ENCODE measurements at places on chromosomes 2 and 18. TPM values are rescaled to one million over a fixed set of nuclear protein-coding genes. Genes with fewer than 3 reads are reported as not detected.

The EN1 gene
- polyA plus RNA-seq, result not detected

The KRTCAP3 gene
- 0.47 TPM for polyA plus RNA-seq

The USP37 gene
- 3.6 TPM for polyA plus RNA-seq

- no peak for DNase-seq
Measured at GRCh38 chr2:36416370-36417165, 61.0 kb downstream of the CRIM1 start.

DNA sequence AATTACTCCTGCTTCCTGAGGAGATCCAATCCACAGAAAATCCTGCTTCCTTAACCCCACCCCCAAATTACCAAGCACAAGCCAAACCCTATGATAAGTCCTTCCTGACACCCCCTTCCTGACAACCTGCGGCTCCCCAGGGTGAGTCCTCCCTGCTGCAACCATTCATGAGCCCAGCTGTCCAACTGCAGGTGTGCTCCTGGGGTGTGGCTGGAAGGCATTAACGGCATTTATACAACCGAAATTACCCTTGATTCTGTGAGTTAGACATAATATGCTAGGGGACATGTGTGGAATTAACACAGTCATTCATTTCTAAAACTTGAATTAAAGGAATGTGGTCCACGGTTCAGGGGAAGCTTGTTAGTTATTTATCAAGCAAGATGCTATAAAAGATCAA, 119.0 kb upstream of the ALKAL2 start:
- DNase-seq, result no peak

The LTBP1 gene
- 106 TPM for polyA plus RNA-seq

- DNase-seq, result no peak
Measured at GRCh38 chr2:11532416-11533055, 1.3 kb upstream of the GREB1 start.

DNA sequence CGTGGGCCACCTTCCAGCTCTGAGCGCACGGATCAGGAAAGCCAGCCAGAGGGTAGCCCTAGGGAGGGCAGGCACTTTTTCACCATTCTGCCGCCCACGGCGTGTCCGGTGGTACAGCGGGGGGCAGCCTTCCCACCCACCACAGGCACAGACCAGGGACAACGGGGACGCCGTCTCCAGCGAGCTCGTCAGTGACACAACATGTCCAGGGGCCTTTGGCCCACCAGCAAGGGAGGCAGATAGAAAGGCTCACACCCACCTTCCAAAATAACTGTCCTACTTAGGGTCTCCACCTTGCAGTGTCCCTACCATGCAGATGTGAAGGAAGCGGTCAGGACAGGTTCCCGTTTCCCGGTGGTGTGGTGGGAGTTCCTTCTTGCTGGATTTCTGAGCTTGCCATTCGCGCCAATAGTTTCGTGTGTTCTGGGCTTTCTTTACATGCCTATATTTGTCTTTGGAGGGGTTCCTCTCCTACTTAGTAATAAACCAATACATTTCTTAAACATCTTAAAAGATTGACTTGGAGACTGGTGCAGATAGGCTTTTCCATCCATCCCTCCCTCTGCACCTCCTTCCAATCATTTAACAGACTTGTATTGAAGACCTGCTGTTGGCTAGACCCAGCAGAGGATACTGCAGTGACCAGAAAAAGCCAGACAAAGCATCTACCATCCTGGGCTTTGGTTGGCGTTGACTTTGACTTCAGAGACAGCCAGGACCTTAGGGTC, 872 bp downstream of the ASB1 start:
- DNase-seq, result no peak

DNA sequence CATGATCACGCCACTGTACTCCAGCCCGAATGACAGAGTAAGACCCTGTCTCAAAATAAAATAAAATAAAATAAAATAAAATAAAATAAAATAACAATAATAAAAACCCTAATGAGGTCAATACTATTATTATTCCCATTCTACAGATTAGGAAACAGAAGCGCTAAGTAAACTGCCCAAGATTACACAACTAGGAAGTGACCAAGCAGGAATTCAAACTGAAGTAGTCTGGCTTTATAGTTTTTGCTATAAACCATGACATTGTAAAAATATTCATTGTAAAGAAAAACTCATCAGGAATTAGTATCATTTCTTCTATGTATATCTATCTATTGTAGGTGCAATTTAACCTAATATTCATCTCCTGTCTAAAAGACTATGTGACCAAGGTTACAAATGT, 1.2 kb downstream of the PLEKHM3 start:
- DNase-seq, result no peak

- DNase-seq, result no peak
Measured at GRCh38 chr18:41789001-41789400, 166.0 kb upstream of the PIK3C3 start.

- no peak for DNase-seq
Measured at GRCh38 chr2:159098921-159099411, 130.5 kb downstream of the TANC1 start.

The EGR4 gene
- polyA plus RNA-seq, result not detected

The ABCG5 gene
- not detected for polyA plus RNA-seq

DNA sequence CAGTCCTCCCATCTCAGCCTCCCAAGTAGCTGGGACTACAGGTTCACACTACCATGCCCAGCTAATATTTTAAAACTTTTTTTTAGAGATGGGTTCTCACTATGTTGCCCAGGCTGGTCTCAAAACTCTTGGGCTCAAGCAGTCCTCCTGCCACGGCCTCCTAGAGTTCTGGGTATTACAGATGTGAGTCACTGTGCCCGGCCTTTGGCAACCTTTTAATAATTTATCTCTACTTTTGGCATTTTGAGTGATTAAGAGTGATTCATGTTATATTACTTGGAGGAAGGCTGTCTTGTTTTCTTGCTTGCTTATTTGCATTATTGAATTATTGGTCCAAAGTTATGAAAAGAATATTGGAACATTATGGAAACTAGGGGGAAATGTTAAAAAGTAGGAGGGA, 24.3 kb downstream of the NCOA1 start:
- DNase-seq, result no peak

- DNase-seq, result no peak
Measured at GRCh38 chr2:9634133-9634532, 3.3 kb upstream of the YWHAQ start.

DNA sequence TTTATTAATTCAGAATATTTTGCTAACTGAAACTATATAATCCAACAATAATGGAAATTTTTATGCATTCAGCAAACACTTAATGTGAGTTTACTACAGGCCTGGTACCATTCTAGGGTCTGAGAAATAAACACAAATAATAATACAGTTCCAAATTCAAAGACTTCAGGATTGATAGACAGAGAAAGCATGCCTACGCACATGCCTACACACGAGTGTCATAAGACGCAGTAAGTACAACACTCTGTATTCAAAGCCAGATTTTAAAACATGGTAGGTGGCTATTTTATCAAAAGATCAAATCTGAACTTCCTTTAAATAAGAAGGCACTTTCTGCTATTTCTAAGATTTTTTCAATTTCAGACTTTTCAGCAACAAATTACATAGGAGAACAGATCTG, 346.9 kb downstream of the NCKAP5 start:
- DNase-seq, result no peak

GRCh38 chr2:224063298-224063648, 24.2 kb upstream of the SERPINE2 start:
- no peak for DNase-seq

- DNase-seq, result no peak
Measured at GRCh38 chr18:46484971-46485370, 172.0 kb downstream of the LOXHD1 start.

The MC4R gene
- not detected for polyA plus RNA-seq

The FASTKD2 gene
- 28.7 TPM for polyA plus RNA-seq

GRCh38 chr2:241882091-241882625, 12.6 kb downstream of the RTP5 start:
- DNase-seq, result no peak

DNA sequence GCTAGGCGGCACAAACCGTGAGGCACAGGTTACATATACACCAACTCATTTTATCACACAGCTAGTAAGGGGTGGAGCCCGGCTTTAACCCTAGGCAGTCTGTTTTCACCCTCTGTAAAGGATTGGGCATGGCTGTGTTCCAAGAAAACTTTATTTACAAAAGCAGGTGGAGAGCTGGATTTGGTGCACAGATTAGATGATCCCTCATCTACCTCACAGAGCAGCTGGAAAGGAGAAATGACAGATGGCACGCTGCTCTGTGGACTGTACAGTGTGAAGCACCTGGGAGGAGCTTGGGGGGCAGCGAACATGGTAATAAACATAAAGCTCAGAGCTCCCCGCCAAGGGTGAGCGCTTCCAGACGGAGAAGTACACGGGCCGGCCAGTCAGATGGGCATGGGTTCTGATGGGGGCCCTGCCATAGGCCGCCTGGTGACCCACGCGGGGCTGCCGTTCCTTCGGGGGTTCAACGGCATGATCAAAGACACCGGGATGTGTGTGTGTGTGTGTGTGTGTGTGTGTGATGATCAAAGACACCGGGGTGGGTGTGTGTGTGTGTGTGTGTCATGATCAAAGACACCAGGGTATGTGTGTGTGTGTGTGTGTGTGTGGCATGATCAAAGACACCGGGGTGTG, 862 bp upstream of the TMEM177 start:
- no peak for DNase-seq

Measured in BJ (cell line).